ENCODE measurements at places on chromosomes 11 and 22.

- no peak for DNase-seq
Observed at GRCh38 chr11:129034001-129034400, 91.3 kb upstream of the TP53AIP1 start.

DNA sequence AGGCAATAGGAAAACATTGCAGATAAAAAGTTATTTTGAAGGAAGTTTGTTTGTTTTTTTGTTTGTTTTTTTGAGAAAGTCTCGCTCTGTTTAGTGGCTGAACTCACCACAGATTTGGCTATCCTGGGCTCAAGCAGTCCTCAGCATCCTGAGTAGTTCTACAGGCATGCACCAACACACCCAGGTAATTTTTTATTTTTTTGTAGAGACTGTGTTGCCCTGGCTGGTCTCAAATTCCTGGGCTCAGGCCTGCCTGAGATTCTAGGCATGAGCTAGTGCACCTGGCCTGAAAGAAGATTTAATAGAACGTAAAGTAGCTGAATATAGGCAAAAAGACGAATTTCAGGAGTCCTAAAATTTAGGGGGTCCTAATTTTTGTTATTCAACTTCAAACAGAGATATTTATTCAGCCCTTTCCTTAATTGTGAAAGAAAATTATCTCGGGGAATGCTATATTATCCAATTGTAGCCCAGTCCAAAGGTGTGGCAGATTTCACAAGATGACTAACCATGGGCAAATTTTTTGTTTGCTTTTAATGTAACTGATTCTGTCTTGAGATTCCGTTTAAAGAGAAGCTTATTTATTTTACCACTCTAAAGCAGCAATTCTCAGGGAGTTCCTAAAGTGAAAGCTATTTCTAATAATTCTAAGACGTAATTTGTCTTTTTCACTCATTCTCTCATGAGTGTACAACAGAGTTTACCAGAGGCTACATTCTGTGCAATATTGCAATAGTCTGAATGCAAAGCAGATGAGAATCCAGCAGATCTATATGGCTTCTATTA lies 940 bp downstream of the IL18 start:
- no peak for DNase-seq

DNA sequence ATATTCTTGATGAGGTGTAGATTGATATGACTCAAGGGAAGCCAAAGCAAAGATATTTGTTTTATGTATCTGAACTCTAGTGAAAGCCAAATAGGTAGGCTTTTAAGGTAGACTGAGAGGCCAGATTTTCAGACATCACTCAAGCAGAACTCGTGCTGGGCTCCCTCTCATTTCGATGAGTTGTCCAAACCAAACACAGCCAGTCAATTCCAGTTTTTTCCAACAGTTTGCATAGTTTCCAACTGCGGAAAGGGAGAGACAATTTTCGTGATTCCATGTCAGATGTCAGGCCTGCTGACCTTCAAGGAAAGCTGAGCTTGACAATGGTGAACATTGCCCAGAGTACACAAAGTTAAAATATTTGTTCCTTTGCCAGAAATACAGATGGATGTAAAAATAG lies 110.9 kb upstream of the MPPED2 start:
- DNase-seq, result no peak

GRCh38 chr11:2709429-2709828 lies 9.6 kb upstream of the KCNQ1OT1 start:
- DNase-seq, result no peak

Data from breast epithelium (tissue), 4 donors.